ENCODE measurements at places on chromosomes 6 and 20. TPM values are rescaled to one million over a fixed set of nuclear protein-coding genes. Genes with fewer than 3 reads are reported as not detected.

Gene ACTL10
- total RNA-seq, result 0.96 TPM

Gene PNPLA1
- total RNA-seq, result 0.23 TPM

Gene BPIFB1
- not detected for total RNA-seq

Gene EYA2
- total RNA-seq, result 10.7 TPM

Gene HLA-DRB5
- total RNA-seq, result 127 TPM

Gene LIN28B
- not detected for total RNA-seq

Gene FLRT3
- 0.75 TPM for total RNA-seq

DNA sequence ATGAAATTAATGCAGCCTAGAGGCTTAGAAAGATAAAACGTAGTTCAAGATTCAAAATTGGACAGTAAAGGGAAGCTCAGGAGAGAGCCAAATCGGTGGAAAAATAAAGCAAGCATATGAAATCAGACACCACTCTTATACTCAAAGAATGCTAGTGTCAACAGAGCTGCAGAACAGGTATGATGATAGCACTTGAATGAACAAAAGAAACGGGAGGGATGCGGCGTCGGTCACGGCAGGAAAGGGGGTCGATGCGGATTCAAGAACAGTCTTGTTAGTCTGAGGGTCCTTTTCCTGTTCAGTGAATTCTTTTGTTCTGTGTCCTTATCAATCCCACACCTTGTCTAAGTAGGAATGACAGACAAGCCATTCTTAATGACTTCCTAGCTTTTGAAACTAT lies 114.4 kb downstream of the FOXC1 start:
- H3K27me3 ChIP-seq, result no peaks in the 10 kb centered on the region
- no peak for DNase-seq
- H3K27ac ChIP-seq, result no peak overlapping the region
- no peaks in the 10 kb centered on the region for H3K36me3 ChIP-seq

DNA sequence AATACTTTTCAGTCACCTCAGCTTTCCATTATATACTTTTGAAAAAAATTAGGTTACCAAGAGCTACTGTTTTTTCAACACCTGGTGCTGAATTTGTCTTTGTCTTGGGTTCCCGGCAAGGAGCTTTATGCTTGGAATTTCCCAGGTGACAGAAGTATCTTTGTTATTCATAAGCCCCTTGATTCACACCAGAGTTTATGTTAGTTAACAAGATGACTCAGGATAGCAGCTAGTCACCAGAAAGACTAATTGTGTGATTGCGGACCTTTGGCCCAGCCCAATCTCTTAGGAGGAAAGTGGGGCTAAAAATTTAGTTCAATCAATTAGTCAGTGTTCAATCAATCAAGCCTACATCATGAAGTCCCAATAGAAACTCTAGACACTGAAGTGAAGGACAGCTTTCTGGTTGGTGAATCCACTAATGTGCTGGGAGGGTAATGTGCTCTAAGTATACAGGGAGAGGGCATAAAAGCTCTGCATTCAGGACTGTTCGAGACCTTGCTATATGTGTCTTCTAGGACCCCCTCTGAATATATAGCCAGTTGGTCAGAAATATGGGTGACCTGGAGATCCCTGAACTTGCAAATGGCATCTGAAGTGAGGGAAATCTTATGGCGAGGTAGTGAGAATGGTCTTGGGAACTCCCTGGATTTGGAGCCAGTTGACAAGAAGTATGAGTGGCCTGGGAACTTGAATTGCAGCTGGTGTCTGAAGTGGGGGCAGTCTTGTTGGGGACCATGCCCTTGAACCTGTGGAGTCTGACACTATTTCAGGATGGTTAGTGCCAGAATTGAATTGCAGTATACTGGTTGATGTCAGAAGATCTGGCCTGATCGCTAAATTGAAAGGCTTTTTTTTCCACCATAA lies 16.2 kb downstream of the TMEM30A start:
- H3K27ac ChIP-seq, result no peak overlapping the region
- no peak overlapping the region for H3K4me3 ChIP-seq
- H3K4me1 ChIP-seq, result no peaks in the 10 kb centered on the region
- H3K36me3 ChIP-seq, result peaks cover 2% of the 10 kb centered on the region

GRCh38 chr6:35359346-35359743 lies 17.0 kb downstream of the PPARD start:
- DNase-seq, result peak; percentile 59
- H3K4me3 ChIP-seq, result no peak overlapping the region
- H3K27ac ChIP-seq, result peak overlapping the region; percentile 7
- H3K4me1 ChIP-seq, result no peaks in the 10 kb centered on the region
- no peaks in the 10 kb centered on the region for H3K36me3 ChIP-seq

DNA sequence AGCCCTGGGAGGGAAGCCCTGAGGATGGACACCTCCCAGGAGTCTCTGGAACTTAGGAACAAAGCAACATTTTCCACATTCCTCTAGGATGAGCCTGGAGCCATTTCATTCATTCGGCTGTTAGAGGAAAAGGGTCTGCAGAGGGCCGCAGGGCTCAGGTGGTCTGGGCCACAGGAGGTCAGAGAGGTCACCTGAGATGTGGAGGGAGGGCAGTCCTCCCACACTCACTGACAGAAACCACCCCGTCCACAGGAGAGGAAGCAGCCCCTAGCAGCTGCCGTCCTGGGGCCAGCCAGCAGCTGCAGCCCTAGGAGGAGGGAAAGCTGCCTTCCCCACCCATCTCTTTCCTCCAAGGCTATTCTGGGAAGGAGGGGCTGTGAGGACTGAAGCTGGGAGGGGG lies 207.0 kb downstream of the CDC5L start:
- H3K27me3 ChIP-seq, result no peaks in the 10 kb centered on the region
- no peak for DNase-seq
- no peak overlapping the region for H3K27ac ChIP-seq
- H3K4me1 ChIP-seq, result no peaks in the 10 kb centered on the region
- H3K36me3 ChIP-seq, result no peaks in the 10 kb centered on the region

DNA sequence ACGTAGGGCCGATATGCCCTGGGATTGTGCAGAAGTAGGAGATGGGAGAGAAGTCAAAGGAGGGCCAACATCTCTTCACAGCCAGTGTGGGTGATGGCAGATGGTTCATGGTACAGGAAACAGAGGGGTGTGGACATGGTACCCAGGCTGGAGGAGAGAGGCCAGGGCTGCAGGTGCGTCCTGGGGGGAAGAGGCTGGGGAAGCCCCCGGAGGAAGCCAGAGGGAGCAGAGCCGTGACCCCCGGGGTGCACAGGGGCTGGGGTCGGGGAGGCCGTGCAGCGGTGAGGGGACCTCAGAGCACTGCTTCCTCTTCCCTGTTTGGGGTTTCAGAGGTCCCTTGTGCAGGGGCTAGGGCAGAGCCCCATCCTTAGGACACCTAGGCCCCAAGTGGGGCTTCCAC lies 11.2 kb upstream of the ZBTB46 start:
- DNase-seq, result no peak
- no peaks in the 10 kb centered on the region for H3K27me3 ChIP-seq
- no peaks in the 10 kb centered on the region for H3K36me3 ChIP-seq

GRCh38 chr6:78942446-78942845 lies 75.1 kb downstream of the IRAK1BP1 start:
- no peaks in the 10 kb centered on the region for H3K4me1 ChIP-seq
- H3K4me3 ChIP-seq, result no peak overlapping the region
- DNase-seq, result no peak
- H3K27ac ChIP-seq, result no peak overlapping the region
- H3K27me3 ChIP-seq, result no peaks in the 10 kb centered on the region

- no peak for DNase-seq
- no peak overlapping the region for H3K4me3 ChIP-seq
- H3K27me3 ChIP-seq, result no peaks in the 10 kb centered on the region
- no peak overlapping the region for H3K27ac ChIP-seq
- no peaks in the 10 kb centered on the region for H3K4me1 ChIP-seq
These were observed 462.2 kb downstream of the EPM2A start for GRCh38 chr6:145273136-145273535.

- no peaks in the 10 kb centered on the region for H3K27me3 ChIP-seq
- no peak for DNase-seq
- no peak overlapping the region for H3K27ac ChIP-seq
- H3K36me3 ChIP-seq, result no peaks in the 10 kb centered on the region
- H3K4me1 ChIP-seq, result no peaks in the 10 kb centered on the region
- no peak overlapping the region for H3K4me3 ChIP-seq
These were observed 301.0 kb upstream of the SLC35B3 start for GRCh38 chr6:8736156-8736895.

DNA sequence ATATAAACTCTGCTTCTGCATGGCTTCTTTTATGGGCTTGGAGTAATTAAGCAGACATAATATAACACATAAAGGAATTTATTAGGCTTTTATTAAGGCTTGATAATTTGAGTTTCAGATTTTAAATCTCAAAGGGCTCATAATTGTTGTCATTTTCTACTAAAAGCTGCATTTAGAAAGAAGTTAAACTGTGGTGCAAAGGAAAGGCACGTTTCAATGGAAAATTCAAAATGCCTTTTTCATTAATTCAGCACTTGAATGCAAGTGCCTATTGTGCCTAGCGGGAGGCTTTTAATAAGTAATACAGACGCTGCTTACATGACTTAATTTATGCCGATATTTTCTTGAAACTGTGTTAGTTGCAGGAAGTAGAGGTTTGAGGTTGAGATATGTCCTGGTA lies 431.8 kb upstream of the SOX4 start:
- H3K27me3 ChIP-seq, result no peaks in the 10 kb centered on the region
- DNase-seq, result no peak
- H3K36me3 ChIP-seq, result no peaks in the 10 kb centered on the region
- H3K4me1 ChIP-seq, result no peaks in the 10 kb centered on the region
- no peak overlapping the region for H3K4me3 ChIP-seq

DNA sequence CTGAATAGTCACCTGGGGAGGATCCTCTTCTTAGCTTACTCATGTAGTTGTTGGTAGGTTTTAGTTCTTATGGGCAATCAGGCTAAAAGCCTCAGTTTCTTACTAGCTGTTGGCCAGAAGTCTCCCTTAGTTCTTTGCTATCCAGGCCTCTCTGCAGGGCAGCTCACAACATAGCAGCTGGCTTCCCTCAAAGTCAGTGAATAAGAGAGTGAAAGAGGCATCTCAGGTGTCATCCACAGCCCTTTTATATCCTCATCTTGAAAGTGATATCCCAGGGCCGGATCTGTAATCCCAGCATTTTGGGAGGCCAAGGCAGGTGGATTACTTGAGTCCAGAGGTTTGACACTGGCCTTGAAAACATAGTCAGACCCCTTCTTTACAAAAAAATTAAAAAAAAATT lies 42.1 kb upstream of the FOXA2 start:
- peaks cover 2% of the 10 kb centered on the region for H3K27me3 ChIP-seq
- H3K36me3 ChIP-seq, result no peaks in the 10 kb centered on the region
- H3K27ac ChIP-seq, result no peak overlapping the region
- H3K4me1 ChIP-seq, result no peaks in the 10 kb centered on the region

Data from aorta (tissue), 5 donors.